Activated CD4-positive, alpha-beta T cell treated with anti-CD3 and anti-CD28 coated beads for 24 hours (primary cell): ENCODE measurements at places on chromosomes 6 and 20.

- no peak for DNase-seq
Observed at GRCh38 chr6:7240351-7240750, 72.6 kb downstream of the SSR1 start.

GRCh38 chr6:158399040-158399700 lies 86.9 kb downstream of the TULP4 start:
- no peak for DNase-seq

- no peak for DNase-seq
Observed at GRCh38 chr6:43878823-43879495, 108.9 kb downstream of the VEGFA start.

GRCh38 chr6:108712946-108713345 lies 135.3 kb upstream of the ARMC2 start:
- DNase-seq = no peak

- no peak for DNase-seq
Observed at GRCh38 chr20:6034134-6034969, 19.5 kb downstream of the LRRN4 start.

- no peak for DNase-seq
Observed at GRCh38 chr20:31949877-31950646, 1.8 kb downstream of the PDRG1 start.

GRCh38 chr6:99026135-99026534 lies 78.4 kb upstream of the FBXL4 start:
- no peak for DNase-seq

DNA sequence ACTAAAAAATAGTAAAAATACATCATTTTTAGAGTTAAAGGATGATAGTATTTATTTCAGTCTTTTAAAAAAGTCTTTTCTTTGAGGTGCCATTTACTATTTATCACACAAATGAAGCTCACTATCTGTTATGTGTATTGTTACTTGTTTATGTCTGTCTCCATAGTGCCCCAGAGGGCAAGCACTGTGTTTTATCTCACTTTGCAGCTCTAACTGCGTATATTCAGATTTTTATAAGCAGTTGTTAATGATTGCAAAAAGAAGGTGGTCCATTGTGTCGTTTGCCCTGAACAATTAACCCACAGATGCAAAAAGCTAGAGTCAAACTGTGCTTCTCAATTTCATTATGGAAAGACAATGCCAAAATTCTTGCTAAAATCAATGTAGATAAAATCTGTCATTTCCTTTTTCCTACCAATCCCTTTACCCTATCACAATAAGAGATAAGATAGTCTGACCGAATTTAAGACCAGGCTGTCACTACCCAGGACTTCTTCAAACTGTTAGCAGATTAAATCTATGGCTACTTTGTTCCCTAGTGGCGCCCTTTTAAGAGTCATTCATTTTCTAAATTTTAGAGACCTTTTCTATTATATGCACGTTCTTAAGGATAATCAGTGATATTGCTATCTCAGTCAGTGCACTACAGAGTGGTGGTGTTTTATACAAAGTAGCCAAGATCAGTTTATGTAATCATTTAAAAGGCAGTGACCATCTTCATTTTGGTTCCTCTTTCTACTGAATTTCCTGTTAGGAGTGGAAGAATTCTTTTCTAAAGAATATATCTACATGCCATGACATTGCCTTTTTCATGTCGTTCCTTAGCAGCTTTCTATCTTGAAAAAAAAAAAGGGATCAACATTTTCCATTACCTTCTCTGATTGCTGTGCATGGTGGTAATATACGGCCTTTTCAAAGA lies 133.1 kb upstream of the PRDM1 start:
- no peak for DNase-seq

DNA sequence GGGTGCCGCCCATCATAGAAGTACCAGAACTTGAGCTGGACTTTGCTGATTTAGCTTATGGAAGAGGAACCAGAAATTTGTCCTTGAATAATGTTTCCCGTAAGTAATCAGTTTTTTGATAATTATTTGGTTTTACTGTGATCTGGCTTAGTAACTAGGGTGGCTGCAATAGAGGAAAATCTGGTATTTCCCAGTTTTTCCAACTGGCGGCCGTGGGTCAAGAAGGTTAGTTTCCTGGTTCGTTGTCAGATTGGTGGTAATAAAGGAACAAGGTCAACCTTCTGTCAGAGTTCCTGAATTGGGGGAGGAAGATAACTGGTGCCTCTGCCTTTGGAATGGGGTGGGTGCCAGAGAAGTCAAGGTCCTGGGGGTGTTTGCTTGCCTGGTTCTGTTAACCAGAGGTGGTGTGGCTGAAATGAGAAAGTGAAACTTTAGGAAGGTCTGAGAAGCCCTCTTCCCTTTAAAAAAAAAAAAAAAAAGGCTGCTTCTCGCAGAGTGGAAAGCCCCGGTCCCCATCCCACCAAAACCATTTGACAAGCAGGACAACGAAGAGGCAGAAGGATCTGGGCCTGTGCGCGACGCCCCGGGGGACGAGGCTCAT lies at the start of gene CALHM6:
TSS of gene CALHM6 (plus strand) at position 45 of the 601 bp plus-strand sequence. CDS start at position 600, 555 bp downstream.
- DNase-seq = no peak

DNA sequence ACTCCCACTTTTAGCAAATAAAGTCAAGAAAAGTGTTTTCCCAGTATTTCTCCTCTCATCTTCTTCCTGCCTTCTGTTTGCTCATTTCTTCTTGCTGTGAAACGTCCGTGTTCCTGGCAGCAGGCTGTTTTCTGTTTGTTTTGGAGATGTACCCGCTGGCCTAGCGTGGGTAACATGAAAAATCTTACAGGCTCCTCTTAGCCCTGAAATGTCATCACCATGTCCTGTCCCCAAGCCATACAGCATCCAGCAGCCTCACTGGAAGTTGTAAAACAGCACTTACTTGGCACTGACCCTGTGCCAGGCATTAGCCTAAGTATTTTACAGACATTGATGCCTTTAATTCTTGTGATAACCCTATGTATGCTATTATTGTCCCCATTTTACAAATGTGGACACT lies 371.1 kb downstream of the FOXA2 start:
- DNase-seq = no peak

DNA sequence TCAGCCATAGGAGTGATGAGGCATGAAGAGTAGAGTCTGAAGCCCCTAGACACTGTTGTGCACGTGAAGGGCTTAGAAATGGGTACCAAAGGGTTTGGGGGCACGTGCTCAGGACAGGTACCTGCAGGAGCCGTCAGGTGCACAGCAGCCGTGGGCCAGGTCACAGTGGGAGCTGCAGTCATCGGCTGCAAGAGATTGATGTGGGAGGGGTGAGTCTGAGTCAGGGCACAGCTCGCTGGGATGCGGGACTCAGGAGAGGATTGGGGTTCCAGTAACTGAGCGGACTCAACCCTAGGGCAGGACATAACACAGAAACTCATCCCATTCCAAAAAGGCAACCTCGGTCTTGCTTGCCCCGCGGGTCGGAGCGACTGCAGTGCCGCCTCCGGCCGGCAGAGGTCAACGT lies 1.1 kb downstream of the DLK2 start:
- peak; percentile 70 for DNase-seq

GRCh38 chr20:48544402-48545339 lies 283.1 kb downstream of the PREX1 start:
- DNase-seq = no peak

DNA sequence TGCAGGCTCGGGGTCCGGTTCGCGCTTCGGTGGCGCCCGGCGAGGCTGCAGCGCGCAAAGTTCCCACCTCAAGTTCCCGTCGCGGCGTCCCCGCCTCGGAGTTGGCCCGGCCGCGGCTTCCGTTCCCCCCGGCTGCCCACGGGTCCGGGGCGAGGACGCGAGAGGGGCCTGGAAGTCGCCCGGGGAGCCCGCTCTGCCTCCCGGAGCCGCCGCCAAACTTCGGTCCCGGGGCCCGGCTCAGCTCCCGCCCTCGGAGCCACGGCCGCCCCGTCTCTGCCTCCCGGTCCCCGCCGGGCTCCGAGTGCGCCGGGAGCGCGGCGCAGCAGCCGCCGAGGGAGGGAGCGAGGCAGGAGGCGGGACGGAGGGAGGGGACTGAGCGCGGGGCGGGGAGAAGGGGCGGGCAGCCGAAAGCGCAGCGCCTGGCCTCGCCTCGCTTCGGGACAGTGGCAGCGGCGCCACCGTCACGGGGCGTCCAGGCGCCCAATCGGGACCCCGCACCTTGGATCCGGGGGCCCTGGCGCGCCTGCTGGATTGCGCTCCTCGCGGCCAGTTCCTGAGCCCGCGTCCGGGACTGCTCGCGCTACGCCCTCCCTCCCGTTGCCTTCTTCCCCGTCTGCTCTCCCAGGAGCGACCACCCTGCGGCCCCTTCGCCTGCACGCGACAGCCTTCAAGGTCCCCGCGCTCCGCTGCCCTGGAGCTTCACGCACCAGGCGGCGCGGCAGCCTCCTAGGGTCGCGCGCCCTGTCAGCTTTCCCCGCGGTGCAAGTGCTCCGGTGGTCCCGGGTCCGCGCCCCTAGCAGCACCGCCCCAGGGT lies at the start of gene KCNG1:
TSS of gene KCNG1 (minus strand) at position 305 of the 814 bp plus-strand sequence. CDS start 12,769 bp downstream, outside the sequence.
- peak; percentile 56 for DNase-seq

DNA sequence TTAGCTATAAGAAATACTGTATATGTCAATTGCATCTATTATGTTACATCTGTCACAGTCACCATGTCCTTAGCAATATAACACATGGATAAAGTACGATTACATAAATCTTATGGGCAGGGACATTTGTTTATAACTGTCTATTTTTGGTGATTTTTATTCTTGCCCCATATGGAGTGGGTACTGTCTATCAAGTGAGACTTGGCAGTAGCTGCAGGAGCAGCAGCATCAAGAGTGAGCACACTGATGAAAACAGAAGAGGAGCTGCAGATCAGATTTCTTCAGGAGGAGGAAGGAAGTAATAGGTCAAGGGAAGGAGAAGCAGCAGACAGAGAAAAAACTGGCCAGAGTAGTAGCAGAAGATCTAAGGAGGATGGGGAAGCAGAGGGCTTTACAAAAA lies 516.7 kb downstream of the C6orf118 start:
- no peak for DNase-seq

DNA sequence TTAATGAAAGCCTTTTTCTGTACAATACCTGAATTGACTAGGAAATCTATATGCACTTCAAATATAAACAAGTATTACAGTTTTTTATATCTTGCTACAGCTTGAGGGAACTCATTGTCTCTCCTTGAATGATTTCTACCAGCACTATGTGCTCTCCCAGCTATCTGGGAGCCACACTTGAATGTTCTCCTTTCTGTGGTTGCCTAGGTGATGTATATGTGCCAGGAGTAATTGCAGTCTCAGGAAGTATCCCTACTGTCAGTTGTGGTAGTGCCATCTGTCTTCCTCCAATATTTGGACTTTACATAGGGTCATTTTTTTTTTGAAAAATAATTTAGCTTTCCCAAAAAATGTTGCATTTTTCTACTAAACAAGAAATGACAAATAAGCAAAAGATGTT lies 288.0 kb upstream of the PLCB4 start:
- no peak for DNase-seq

DNA sequence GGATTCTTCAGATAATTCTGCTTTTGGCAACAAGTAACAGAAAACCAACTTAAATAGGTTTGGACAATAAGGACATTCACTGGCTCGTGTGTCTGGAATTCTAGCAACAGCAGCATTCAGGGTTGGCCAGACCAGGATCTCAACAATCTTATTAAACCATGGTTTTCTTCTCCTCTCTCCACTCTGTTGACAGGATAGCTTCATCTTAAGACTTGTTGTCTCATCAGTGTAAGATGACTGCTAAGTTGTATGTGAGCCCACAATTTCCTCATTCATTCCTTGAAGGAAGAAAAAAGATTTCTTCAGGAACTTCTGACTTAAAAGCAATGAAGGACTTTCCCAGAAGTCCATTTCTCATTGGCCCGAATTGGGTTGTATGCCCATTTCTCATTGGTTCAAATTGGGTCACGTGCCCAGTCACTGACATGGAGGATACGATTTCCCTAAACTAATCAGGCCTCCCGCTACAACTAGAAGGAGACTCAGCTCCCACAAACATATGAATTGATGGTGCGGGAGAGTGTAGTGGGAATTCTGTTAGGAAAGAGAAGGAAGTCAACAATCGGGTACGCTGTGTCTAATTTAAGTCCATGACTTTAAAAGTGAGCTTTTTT lies 83.7 kb downstream of the SLC22A3 start:
- no peak for DNase-seq

GRCh38 chr6:56327946-56328727 lies 80.8 kb upstream of the COL21A1 start:
- no peak for DNase-seq

- DNase-seq = no peak
Observed at GRCh38 chr6:119957195-119957594, 607.6 kb upstream of the MAN1A1 start.

- no peak for DNase-seq
Observed at GRCh38 chr6:105550955-105551620, 148.2 kb upstream of the PREP start.

DNA sequence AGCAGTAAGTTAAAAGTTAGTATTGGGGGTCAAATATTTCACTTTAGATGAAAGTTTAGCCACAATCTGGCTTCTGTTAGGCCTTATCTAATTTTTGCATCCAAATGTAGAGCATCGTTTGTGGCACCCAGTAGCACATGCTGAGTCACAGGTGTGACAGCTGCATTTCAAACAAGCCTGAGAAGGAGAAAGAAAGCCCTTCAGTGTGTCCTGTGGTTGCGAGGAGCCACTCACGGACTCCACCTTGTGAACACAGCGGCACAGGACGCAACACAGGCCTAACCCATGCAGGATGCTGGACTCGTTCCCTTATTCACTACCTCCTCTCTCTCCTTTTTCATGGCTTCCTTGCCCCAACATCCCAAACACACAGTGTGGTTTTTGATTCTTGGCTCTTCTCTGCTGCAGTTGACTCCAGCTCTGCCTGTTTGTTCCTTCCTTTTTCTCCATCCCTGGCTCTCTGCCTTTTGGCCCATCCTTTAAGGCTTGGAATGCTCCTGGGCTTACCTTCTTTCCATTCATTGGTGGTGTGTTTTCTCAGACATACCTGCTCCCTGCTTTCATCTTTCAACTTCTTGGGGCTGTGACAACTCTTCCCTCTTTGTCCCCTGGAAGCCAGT lies 124.2 kb downstream of the SLC16A10 start:
- no peak for DNase-seq

GRCh38 chr6:32152769-32153563 lies 975 bp upstream of the PPT2 start:
- no peak for DNase-seq

GRCh38 chr6:83098589-83098988 lies 31.1 kb downstream of the DOP1A start:
- DNase-seq = no peak

DNA sequence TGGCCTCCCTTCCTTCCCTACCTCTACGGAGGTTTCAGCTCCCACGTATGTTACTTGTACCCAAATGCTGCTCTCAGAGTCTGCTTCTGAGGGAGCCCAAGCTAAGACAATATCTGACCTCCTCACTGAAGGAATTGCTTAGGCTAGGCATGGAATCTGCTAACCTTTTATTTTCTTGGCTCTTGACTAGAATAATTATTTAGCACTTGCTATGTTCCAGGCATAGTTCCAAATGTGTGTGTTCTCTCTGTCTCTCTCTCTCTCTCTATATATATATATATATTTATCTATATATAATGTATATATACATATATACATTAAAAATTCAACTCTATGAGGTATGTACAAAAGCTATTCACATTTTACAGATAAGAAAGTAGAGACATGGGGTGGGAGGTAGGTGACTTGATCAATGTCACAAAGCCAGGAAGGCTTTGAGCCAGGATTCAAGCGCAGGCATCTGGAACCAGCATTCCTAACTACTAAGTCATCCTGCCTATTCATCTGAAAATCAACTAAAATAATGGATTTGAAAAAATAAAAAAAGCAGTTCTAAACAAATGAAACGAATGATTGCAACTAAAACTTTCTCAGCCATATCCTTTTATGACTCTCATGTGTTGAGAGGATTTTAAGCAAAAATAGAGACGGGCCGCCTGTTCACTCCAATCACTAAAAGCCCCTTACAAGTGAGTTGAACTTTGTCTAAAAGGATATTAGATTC lies 189.7 kb upstream of the JAG1 start:
- no peak for DNase-seq
